ENCODE measurements at places on chromosomes 4 and X.

DNA sequence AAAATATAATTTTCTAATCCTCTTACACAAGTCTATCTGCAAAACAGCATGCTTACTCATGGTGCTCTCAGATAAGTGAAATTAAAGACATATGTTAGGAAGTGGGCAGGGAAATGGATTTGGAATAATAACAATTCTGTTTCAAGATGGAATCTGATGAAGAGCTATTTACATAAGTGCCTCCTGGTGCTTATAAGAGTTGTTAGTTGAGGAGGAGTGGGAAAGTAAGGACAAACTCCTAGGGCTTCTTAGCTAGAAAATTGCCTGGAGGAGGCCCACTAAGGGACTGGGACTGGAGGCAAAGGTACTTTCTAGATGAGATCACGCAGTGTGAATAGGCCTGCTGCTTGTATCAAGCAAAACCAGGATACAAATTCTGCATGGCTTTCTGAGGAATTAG, 939.8 kb downstream of the GLUD2 start:
- no peak for DNase-seq

DNA sequence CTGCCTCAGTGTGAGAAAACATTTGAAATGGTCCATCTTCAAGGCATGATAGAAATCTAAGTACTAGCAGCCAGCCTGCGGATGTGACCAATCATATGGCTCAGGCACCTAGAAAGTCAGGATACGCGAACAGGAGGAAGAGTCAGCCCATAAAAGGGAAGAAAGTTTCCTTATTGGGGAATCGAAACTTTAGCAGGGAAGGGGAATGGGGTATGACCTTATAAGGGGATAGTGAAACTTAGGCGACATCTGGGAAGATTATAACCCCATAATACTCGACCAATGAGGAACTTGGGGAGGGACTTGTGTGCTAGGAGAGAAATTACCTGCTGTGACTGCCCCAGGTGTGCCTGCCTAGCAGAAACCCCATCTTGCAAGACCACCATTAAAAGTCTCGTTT, 26.2 kb upstream of the PYURF start:
- no peak for DNase-seq

- no peak for DNase-seq
These were observed 50.0 kb downstream of the IQCM start for GRCh38 chr4:149765630-149766029.

GRCh38 chrX:17052793-17053192, 106.3 kb downstream of the REPS2 start:
- no peak for DNase-seq

- no peak for DNase-seq
These were observed 276.0 kb upstream of the TET2 start for GRCh38 chr4:104870495-104871233.

GRCh38 chr4:88792821-88793220, 95.2 kb upstream of the NAP1L5 start:
- DNase-seq: no peak

GRCh38 chr4:81405900-81406401, 65.8 kb downstream of the RASGEF1B start:
- DNase-seq: peak; percentile 63

- no peak for DNase-seq
These were observed 2.4 kb downstream of the HNRNPH2 start for GRCh38 chrX:101410461-101410860.

DNA sequence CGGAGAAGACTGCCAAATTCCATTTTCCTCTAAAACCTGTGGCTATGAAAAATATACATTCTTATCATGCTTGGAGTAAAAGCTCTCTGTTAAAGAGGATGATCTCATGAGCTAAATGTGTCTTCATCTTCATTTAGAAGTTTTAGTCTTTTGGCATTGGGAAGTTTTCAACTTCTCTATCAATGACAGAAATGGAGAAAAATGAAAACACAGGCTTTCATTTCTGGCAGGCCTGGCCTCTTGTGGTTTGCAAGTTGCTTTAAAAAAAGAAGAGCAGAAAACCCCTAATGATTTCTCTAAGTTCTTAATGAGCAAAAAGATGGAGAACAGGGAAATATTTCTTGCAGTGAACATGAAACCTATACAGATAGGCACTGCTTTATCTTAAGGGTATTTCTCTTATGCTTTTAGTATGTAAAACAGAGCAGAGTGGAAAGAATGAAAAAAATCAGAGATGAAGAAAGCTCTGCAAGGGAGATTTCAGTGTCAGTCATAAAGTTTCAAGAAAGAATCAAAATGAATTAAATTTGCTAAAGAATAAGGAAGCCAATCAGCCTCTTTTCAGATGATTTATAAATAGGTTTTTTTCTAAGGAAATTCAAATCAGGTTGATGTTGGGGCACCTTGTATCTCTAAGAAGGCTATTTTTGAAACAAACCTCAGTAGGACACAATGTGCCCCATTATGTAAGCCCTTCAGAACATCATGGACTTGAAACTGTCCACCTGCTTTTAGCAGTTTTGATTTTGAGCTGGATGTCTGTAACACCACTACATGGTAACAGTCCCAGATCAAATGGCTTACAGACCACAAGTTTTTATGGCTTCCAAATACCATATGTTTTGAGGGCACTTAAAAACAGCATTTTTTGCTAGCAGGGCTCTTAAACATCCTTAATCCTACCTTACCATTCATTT, 225.0 kb downstream of the GRIA3 start:
- no peak for DNase-seq

DNA sequence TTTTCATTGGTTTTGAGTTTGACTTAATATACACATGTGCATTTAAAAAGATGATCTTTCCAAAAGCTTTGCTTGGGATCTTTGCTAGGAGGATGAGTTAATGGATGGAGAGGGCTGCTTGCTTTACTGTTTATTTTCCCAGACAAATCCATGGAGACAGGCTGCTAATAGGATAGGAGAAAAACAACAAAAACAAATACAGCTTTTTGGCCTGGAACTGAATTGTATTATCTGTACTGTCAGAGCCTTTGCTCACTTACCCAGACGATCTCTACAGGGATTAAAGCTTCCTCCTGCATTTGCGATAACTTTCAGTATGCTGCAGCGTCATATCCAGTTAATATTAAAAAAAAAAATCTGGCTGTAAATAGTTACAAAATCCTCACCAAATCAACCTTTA, 190.8 kb upstream of the NUDT6 start:
- DNase-seq: no peak

GRCh38 chr4:164959896-164960295, 17.6 kb downstream of the TRIM61 start:
- DNase-seq: no peak

GRCh38 chrX:96407501-96407900, 277.1 kb upstream of the DIAPH2 start:
- DNase-seq: no peak

DNA sequence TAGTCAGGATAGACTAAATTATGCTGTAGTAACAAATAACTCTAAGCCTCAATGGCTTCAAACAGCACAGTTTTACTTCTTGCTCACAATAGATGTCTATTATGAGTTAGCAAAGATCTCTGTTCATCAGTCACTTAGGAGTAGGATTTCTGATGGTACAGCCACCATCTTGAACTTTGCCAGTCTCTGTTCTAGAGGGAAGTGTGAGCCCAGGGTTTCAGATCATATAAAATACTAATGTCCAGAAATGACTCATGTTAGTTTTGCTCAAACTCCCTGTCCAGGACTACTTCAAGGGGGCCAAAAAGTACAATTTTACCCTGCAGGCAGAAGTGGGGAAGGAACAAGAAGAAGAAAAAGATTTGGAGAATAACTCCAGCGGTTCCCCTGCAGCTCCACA, 77.1 kb upstream of the LSM6 start:
- DNase-seq: no peak

GRCh38 chr4:184235526-184235925, 17.9 kb upstream of the ENPP6 start:
- no peak for DNase-seq

DNA sequence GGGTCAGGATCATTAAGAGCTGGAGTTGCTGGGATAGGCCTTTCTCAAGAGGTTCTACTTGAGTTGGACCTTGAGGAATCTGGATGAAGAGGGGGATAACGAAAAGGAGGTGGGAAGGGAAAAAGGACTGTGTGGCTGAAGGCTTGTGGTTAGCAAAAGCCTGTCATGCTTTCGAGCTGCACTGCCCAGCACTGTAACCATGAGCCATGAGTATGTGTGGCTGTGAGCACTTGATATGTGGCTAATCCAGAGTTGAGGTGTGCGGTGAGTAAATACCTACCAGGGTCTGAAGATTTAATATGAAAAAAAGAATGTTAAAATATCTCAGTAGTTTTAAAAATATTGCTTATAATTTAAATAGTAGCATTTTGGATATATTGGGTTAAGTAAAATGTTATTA, 11.4 kb downstream of the TMEM165 start:
- DNase-seq: no peak

- DNase-seq: no peak
These were observed 3.9 kb upstream of the SAT1 start for GRCh38 chrX:23779025-23779424.

GRCh38 chr4:7750523-7750922, 189.1 kb downstream of the AFAP1 start:
- no peak for DNase-seq

GRCh38 chrX:79138658-79139241, 5.7 kb upstream of the GPR174 start:
- DNase-seq: no peak

DNA sequence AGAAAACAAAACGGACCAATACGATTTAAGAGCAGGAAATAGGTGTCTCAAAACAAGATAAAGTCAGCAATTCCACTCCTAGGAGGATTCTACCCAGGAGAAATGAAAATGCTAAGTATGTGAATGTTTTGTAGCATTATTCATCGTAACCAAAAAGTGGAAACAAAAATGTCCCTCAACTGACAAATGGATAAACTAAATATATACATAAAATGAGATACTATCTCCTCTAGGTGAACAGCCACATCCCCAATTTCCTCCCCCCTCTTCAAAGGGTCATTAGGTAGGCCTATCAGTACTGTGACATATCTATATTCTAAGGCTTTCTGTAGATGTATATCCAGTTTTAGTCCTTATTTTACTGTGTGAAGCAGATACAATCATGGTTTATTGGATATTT, 18.0 kb downstream of the DDX3X start:
- no peak for DNase-seq

DNA sequence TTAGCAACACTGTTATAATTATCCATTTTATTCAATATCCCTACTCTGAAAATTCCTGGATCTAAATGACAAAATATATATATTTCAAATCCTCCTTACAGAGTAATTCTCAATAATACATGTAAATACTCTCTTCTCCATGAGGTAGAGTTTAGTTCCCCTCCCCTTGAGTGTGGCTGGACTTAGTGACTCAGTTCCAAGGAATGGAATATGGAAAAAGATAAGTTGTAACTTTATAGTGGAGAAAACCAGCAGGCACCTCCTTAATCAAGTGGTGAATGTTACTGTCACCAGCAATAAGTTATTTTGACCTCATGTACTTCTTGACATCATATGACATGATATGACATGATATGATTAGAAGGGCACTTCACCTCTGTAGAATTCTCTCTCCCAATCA, 302.0 kb downstream of the RAB28 start:
- no peak for DNase-seq

GRCh38 chrX:121014826-121015225, 29.3 kb upstream of the CT47A1 start:
- DNase-seq: no peak

DNA sequence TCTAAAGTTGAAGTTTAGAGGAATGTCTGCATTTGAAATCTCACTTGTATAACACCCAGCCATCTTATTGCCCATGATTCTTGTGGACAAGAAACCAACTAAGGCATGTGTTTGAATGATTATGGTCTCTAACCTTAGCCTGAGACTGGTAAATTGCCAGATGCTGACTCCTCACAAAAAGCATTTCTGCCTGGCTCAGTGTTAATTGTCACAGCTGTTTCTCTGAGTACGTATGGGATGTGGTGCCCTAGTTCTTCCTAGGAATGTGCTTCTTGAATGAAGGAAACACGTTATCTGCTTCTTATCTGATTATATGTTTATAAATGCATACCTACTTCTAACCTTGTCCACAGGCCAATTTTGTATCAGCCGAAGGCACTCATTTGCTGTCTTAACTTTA, 63.1 kb upstream of the NDP start:
- no peak for DNase-seq

DNA sequence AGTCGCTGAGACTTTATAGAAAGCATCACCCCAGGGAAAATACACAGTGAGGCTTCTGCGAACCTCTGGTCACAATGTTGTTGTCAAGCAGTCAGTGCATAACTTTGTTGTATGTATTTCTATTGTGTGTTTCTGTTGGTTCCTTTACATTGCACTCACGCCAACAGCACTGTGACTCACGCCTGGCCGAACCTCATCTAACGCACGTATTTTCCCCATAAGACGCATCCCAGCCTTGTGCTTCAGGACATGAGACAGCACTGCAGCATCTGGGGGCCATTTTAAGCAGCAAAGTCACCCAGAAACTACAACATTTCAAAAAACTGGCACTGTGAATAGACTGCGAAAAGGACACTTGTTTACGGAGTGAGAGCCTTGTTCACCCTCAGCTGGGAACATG, 30.6 kb downstream of the TBL1X start:
- DNase-seq: no peak

DNA sequence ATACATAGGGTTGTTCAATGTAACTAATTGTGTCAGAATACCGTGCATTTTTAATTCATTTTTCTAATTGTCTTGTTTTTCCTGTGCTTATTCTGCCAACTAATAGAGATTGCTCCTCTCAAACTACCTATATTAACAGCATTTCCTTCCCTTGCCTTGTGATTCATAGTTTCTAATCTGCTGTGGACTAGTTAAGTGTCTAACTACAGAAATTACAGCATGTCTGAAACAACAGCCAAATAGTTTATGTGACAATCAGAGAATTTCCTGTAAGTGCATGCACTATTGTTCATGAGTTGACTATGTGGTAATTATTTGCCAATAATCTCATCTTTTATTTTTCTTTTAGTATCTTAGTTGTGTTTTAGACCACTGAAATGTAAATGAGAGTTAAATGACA, 4.1 kb upstream of the SEC24B start:
- DNase-seq: no peak

- no peak for DNase-seq
These were observed 243.4 kb downstream of the AR start for GRCh38 chrX:67787196-67787595.

DNA sequence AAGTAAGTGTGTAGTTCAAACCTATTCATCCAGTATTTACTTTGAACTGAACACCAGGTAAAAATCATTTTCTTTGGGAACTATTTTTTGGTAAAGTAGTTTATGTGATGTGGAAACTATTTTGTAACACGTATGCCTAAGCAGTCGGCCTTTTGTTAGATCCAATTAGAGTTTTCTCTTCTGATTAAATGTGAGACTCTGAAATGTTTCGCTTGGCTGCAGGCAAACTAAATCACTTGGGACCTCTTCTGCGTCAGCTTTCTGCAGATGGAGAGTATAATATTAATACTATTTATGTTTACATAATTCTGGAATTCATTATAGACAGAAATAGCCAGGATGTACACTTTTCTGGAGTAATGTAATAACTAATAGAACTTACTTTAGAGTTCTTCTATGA, 46.9 kb downstream of the BMPR1B start:
- DNase-seq: no peak

DNA sequence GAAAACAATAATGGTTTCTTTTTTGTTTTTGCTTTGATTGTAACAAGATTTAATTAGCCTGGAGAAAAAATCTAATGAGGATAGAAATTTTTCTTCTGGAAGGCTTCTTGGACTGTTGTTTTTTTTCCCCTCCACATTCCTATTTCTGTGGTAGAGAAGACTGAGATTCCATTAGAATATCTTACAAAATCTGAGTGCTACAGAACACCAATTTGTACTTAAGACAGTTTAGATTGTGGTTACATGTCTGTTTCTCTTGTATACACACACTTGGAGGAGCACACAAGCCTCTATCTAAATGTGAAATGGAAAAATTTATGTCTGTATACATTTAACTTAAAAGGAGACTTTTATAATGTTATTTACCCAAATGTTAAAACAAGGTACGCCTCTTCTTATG, 176.9 kb upstream of the ARSJ start:
- DNase-seq: no peak

All from D341Med (cell line).